ENCODE measurements at places on chromosomes 7 and 10.

DNA sequence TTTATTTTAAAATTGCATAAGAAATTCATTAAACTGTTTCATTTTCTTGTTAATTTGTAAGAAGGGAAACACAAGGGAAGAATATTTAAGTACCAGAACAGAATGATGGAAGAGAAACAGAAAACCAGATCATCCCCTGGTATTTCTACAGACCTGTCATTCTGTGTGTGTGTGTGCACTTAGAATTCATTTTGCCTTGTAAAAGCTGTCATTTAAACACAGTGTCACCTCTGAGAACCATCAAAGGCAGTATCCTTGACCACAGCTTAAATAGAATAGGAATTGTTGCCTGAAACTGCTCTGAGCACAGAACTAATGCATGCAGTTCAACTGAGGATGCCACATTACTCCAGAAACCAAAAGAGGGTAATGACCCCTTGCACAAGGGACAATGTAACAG is 6.8 kb upstream of the CRPPA start:
- DNase-seq = no peak

DNA sequence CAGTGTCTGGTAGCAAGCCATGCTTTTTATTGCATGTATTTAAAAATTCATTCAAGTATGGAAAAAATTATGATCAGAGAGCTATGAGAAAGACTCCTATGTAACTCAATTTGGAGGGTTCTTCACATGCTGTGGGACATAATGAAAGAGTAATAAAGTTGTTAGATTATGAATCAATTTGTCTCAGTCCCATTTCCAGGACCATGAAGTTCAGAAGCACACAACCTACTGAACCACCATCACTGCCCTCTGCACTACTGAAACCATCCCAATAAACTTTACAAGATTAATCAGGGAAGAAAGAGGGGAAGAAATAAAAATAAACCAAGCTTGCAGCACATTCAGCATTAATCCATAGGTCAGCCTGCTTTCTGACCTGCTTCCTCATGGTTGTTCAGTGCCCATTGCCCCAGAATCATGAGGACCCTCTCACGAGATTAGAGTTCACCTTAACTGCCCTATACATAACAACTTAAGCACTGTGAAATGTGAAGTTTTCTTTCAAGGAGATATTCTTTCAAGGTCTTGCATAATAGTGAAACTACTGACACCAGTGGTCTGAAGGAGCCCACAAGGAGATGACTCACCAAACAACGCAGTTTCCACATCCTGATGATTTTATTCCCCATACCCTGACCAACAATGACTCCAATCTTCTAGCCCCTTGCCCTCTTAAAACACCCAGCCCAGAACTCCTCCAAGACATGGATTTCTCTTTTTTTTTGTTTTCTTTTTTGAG is 171.5 kb upstream of the ADCY1 start:
- no peak for DNase-seq

DNA sequence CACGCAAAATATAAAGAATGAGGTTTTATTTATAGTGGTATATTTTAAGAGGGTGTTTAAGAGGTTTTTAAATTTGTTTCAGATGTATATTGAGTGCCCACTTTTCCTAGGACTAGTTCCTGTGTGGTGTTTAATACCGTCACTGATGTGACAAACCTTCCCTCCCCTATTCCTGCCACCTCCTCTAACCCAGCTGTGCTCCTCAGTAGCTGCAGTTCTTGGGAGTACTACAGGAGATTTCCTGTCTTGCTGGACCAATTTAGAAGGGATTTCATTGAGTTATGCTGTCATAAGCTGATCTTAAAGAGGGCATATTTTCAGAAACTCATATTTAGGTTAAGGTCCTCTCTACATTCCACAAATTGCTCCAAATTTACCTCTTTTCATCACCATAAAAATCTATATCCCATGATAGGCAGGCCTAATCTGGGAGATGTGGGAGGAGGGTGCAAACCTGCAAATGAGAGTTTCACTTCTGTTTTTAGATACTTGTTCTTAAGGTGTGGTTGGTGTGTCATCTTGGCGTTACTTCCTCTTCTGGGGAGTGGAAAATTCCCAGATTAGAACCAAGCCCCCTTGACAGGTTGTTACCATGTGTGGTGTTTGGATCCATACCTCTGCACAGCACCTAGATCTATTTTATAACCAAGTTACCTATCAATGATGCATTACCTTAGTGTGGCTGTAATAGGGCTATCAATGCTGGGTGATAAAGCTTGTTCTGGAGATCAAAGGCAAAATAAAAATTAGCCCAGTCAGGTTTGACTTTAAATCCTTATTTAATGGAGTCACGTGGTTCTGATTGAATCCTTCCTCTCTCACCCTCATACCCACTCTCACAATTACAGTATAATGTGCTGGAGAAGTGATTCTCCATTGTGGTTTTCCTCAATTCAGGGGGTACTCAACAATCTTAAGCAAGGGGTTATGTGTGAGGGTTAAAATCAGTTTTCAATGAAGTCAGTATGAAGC is 141.1 kb downstream of the CDK14 start:
- DNase-seq = no peak

DNA sequence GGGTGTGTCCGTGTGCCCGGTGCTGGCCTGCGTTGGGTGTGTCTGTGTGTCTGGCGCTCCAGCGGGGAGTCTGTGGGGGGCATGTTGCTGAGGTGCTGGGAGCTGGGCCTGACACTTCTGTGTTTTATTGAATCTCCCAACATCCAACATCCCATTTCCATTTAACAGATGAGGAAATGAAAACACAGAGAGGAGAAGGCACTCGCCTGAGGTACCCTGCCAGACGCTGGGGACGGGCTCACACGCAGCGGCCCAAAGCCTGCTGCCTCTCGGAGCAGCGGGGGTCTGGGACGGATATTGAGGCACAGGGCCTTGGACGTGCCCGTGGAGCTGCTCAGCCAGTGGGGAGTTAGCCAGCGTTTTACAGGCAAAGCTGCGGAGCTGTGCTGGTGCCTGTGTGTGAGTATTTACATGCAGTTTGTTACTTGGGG is 133.9 kb downstream of the DNAJB6 start:
- no peak for DNase-seq

GRCh38 chr7:44283381-44284211 is 41.8 kb downstream of the CAMK2B start:
- DNase-seq = no peak

All from esophagus squamous epithelium (tissue), 5 donors.